T-cell (primary cell): ENCODE measurements at places on chromosomes 16 and 17.

- DNase-seq = no peak
These were observed 18.2 kb upstream of the TBX21 start for GRCh38 chr17:47714773-47715396.

- peak; percentile 61 for DNase-seq
These were observed at the start of gene MAF for GRCh38 chr16:79600638-79601091. Gene MAF, minus strand, starts transcription at chr16:79600737. Its CDS starts 835 bp downstream, at chr16:79599902.

DNA sequence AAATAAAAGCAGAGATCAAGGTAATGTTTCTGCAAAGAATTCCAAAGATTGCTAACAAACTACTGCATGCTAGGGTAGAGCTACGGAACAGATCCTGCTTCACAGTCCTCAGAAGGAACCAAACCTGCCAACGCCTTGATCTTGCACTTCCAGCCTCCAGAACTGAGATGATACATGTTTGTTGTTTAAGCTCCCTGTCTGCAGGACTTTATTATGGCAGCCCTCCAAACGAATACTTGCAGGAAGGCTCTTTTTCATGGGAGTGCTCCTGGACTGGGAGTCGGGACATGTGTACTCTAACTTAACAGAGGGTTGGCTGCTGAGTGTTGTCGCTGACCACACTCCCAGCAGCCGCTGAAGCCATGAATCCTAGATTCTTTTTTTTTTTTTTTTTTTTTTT is 808.8 kb upstream of the EEF2KMT start:
- no peak for DNase-seq

GRCh38 chr17:77424585-77425344 is 284.0 kb downstream of the SEC14L1 start:
- DNase-seq = no peak

GRCh38 chr17:33506889-33507650 is 214.0 kb upstream of the ASIC2 start:
- DNase-seq = no peak

GRCh38 chr17:11996722-11997146 is 541 bp downstream of the ZNF18 start:
- peak; percentile 22 for DNase-seq

- no peak for DNase-seq
These were observed 336.2 kb upstream of the PMFBP1 start for GRCh38 chr16:72508191-72508590.

GRCh38 chr17:44398692-44399691 is 9.5 kb upstream of the ITGA2B start:
- no peak for DNase-seq

- DNase-seq = peak; percentile 35
These were observed 65.2 kb downstream of the CYTH1 start for GRCh38 chr17:78716814-78717393.

DNA sequence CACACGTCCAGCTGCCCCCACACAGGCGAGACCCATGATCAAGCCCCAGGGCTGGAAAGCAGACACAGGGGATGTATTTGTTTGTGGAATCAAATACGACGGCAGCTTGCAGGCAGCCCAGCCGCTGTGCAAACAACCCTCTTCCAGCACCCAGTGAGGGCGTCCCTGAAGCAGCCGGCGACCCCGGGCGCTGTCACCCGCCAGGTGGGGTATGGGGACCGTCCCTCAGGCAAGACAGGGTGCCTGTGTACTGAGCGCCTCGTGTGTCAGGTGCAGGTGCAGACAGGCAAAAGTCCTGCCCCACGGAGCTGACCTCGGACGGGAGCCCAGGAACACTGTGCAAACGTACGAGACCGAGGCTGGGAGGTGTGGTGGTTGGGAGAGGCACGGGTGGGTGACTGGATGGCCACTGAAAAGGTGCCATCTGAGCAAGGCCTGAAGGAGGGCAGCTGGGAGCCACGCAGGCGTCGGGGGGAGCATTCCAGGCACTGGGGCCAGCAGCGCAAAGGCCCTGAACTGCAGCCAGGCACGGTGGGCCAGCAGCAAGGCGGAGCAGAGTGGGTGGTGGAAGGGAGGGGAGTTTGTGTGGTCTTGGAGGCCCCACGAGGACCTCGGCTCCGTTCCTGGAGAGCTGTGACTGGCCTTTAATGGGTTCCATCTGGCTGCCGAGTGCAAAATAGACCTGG is 48.5 kb downstream of the CBFA2T3 start:
- no peak for DNase-seq

GRCh38 chr17:31448467-31449077 is 57.1 kb downstream of the RAB11FIP4 start:
- DNase-seq = no peak

DNA sequence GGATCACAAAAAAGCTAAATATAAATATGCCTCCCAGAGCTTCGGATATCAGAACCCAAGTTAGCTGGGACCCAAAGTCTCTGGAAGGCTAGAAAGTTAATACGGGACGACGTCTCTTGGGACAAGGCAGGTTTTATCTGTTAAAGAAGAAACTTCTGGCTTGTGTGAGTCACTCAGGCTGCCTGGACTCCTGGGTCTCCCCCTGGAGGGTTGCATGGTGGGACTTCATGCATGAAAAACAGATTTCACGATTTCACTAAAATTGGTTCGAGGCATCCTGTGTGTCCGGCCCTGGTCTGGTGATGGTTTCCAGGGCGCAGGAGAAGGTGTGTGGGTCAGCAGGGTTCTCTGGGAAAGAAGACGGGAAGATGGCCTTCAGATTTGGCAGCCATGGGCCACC is 47.0 kb downstream of the COX4I1 start:
- no peak for DNase-seq

- no peak for DNase-seq
These were observed 160.4 kb downstream of the ABCC12 start for GRCh38 chr16:47995354-47995753.

DNA sequence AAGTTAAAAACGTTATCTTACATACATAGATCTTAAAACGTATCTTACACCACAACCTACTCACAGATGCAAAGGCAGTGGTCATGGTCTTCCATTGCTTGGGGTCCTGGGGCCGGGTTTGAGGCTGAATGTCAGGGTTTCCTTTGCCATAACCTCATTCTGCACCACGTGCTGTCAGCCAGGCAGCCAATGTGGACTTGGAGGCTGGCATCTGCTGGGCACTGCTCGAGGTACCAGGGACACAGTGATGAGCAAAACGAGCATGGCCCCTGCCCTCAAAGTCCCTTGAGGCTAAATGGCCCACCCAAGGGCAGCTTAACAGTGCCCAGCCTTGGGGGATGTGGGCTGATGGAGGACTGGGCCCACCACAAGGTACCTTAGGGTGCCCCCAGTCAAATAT is 35.8 kb upstream of the RGS9 start:
- no peak for DNase-seq

DNA sequence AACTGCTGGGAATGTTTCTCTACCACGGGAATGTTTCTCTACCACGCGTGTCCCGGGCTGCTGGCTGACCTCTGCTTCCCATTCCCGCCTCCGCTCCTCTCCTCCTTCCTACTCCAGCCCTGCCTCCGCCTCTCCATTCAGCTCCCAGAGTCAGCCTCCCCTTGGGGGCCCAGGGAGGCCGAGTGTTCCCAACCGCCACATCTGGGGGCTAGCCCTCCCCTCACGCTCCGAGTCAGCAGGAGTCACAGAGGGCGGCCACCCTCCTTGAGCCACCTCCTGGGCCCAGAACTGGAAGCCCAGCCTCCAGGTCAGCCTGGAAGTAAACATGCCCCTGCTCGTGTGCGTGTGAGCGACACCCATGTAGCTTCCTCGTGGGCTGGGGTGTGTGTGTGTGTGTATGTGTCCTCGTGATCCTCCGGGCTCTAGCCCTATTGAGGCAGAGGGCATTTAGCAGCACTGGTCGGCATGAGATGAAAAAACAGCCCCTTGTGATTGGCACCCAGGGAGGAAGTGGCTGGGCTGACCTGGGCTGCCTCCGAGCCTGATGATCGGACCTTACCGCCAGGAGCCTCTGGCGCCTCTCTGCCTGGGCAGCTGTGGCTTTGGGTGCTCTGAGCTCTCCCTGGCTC is 7.3 kb downstream of the CYGB start:
- no peak for DNase-seq
